Eye (tissue), 1 donor: ENCODE measurements at places on chromosomes 4 and X.

GRCh38 chrX:151871244-151871643 is 41.4 kb upstream of the MAGEA4 start:
- no peak for DNase-seq

- no peak for DNase-seq
Measured at GRCh38 chr4:687971-688853, 739 bp downstream of the SLC49A3 start.

DNA sequence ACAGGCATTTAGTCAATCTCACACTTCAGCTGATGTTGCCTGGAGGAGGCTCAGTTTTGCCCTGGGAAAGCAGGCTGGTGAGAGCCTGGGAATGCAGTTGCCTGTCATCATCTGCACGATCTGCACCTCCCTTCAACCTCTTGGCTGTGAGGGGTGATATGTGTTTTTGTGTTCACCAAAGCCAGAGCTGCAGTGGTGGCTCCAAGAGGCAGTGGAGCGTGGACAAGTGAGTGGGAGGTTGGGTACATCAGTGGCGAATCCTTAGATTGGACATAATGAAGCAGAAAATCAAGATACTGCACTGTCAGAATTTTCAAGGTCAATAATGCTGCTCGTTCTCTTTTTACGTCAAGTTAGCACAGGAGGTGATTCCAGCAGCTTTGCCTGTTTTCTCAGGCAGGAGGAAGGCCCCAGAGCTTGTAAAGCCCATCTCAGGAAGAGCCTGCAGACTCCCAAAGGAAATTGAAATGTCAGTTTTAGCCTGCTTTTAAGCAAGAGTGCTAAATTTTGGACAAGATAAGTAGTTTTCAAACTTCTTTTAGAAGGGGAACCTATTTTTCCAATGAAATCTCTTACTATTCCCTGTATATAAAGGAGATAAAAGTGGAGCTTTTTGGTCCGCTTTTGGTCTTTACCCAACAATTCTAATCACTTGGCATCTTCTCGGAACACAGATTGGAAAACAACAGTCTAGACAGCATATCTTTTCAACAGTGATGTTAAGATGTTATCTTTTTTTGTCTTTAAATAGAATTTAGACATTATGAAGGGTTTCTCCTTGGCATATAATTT is 92.8 kb downstream of the FRAS1 start:
- peak; percentile 88 for DNase-seq

GRCh38 chr4:133062851-133063250 is 86.2 kb upstream of the PCDH10 start:
- DNase-seq: no peak

DNA sequence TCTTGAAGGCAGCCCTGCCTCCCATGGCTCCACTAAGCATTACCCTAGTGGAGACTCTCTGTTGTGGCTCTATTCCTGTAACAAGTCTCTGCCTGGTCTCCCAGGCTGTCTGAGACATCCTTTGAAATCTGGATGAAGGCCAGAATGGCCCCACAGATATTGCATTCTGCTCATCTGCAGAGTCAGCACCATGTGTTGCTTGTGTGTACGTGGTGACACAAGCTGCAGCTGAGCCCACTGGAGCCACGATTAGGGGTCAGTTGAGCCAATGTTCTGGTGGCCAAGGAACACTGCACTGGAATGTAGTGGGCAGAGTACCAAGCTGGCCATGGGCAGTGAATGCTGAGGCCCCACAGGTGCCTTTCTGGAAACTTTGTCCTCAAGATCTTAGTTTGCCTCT is 29.2 kb downstream of the GRID2 start:
- no peak for DNase-seq

- DNase-seq: no peak
Measured at GRCh38 chr4:89218587-89218986, 89.0 kb downstream of the GPRIN3 start.

DNA sequence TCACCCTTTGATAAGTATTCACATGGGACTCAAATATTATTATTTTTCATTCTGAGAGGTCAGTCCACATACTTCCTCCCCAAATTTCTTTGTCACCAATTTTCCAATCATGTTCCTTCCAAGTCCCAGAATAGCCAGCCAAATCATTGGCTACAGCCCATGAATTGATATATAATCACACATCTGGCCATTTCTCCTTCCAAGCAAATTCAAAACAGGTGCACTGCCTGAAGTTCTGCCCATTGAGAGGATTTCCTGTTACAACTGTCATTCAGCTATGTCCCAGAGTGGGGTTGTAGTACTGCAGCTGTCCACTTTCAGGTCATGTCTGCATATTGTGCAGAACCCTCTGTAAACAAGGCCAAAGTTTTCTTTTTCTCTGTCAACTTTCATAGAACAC is 347.8 kb downstream of the GRID2 start:
- no peak for DNase-seq

- DNase-seq: peak; percentile 62
Measured at GRCh38 chr4:141636771-141637460, 533 bp downstream of the IL15 start.

DNA sequence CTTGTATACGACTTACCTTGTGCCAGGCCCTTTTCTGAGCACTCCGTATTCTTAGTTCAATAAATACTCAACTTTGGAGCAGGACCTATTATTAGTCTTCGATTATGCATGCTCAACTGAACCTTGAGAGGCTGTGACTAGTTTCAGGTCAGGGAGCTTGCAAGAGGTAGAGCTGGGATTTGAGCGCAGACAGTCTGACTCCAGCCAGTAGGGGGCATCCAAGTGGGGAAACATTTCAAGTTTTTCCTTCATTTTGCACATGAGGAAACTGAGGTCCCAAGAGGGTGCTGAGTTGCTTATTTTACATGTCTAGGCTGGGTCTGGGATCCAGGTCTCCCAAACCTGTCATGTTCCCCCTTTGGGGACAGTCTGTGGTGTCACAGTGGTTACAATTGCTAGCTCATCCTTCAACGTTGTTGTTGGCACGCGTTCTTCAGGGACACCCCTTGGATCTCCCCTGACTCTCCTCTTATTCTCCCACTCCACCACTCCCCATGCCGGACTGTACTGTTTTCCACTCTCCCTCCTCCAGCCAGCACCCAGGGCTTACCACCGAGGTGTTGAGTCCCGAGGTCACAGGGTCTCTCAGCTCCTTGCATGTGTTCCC is 6.7 kb upstream of the PRICKLE3 start:
- peak; percentile 47 for DNase-seq

DNA sequence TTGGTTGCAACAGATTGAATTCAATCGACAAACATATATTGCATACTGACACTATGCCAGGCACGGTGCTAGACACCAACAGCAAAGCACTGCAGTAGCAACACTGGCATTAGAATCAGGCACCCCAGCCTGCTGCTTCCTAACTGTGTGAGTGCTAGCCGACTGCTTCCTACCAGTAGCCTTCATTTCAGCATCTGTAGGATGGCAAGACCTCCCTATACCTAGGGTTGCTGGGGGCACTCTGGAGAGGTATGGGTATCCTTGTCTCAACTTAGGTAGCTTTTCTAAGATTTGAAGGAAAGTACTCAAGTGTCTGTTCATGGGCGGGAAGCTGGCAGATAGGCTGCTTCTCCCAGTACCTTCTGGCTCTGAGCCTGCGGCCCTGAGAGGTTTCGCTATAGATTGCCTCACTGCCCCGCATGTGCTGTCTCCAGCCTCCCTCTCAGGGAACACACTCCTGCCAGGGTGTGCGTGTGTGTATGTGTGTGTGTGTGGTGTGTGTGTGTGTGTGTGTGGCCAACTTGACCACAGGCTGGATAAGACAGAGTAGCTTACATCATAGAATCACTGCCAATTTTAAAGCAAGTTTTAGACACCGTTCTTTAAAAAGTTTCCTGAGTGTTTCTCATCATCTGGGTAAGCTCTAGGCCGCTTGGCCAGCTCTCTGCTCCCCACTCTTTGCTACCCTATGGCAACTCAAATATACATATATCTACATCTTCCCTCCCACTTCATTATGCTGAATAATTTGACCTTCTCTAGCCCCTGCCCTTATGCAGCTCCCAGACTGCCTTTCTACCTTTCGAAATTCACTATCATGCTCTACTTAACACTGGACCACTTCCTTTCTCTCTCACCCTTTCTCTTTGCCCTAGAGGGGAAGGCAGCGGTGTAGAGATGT is 97.0 kb upstream of the PJA1 start:
- peak; percentile 40 for DNase-seq

DNA sequence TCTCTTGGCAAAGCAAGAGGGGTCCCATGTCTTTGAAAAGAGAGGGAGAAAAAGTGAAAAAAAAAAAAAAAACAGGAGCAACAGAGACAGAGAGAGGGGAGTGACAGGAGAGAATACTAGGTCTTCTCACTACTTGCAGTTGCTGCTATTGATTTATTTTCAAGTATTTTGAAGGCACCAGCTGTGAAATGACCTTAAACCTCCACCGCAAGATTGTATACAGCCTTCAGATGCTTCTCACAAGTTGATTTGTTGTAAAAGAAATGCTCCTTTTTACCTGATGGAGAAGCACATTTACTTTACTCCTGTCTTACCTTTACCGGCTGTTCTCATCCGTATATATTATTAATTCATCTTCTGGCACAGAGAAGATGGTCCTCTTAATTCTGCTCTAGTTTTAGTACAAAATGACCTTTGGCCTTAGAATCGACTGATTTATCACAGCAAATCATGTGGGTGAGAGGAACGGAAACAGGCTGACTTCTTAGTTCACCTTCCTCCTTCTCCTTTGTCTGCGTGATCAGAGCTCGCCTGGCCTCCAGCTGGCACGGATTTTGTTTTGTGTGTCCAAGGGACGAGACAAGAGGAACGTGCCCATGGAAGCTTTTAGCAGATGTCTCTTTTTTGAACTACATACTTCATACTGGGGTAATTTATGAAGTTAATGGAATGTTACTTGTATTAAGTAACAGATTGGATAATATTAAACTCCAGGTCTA is 82.4 kb upstream of the PACRGL start:
- peak; percentile 77 for DNase-seq

GRCh38 chr4:144967161-144967560 is 130.8 kb downstream of the ANAPC10 start:
- no peak for DNase-seq

GRCh38 chr4:25406081-25406692 is 29.1 kb downstream of the ANAPC4 start:
- no peak for DNase-seq

DNA sequence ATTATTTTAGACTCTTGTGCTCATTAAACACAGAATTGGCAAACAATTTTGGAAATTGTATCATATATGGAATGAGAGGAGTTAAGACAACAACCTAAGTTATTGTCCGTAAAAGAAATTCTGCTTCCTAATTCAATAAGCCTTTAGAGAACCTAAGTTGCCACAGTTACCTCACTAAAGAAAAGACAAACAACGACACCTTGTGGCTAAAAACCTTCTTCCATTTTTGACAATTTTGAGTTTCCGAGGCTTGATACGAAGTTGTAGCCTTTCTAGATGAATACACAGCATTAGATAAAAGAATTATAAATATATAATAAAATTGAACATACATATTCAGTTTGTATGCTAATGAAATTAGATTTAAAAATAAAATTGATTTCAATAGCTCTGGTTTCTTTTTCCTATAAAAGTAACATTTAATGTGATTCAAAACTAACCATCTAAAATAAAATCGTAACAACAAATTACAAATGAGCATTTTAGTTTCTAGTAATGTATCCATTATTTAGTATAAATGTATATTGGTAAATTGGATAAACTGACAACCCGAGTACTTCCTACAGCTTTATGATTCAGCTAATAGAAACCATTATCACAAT is 275.1 kb downstream of the GPM6A start:
- DNase-seq: peak; percentile 86

DNA sequence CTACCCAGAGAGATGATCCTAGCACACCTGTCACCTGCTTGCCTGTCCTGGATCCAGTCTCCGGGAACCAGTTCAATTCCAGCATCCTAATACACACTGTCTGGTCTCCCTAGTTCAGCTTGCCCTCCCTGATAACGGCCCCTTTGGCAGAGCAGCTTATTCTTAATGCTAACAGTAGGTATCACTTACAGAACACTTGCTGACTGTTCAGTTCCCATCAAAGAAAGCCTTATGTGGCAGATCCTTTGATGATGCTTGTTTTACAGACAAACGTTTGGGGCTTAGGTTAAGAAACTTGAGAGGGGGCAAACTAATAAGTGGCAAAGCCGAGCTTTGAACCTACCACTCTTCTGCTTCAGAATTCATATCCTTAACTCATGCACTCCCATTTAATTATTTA is 890 bp downstream of the RASSF6 start:
- no peak for DNase-seq

DNA sequence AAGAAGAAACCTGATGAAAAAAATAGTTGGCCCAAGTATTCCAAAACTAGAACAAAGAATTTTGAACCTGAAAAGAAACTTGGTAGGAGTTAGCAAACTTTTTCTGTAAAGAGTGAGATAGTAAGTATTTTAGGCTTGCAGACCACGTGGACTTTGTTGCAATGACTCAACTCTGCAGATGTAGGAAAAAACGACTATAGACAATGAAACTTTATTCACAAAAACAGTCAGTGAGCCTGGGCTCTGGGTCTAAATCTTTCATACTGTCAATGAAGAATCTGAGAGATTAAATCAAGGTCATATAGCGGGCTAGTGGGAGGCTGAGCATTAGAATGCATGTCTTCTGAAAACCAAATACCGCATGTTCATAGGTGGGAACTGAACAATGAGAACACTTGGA is 23.0 kb downstream of the SH3D19 start:
- DNase-seq: no peak

- no peak for DNase-seq
Measured at GRCh38 chr4:5751666-5752375, 40.8 kb downstream of the EVC start.

DNA sequence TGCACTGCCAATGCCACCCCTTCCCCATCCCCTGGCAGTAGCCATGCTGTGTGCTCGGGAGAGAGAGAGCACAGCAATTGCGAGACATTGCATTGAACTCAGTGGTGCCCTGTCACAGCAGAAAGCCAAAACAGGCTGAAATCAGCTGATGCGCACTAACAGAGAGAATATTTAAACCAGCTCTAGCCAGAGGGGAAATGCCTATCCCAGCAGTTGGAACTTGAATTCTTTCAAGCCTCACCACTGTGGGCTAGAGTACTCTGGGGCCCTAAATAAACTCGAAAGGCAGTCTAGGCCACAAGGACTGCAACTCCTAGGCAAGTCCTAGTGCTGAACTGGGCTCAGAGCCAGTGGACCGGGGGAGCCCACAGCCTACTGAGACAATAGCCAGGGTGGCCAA is 17.7 kb upstream of the RP2 start:
- no peak for DNase-seq

GRCh38 chrX:69493193-69493592 is 10.9 kb upstream of the NALF2 start:
- DNase-seq: peak; percentile 56

- peak; percentile 24 for DNase-seq
Measured at GRCh38 chr4:54513204-54513603, 144.6 kb upstream of the KIT start.

DNA sequence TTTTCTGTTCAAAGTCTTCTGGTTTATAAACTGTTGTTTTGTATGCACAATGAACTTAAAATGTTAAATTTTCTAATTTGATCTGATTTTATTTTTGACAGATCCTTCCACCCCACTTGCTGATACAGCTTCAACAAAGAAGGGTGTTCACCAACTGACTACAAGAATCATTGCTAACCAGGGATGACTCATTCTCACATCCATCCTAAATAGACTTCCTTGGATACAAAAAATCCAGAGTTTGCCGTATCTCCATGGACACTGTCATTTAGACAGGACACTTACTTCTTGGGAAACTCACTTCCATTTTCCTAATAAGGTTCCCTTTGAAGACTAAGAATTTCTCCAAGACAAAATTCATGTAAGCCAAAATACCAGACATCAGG is 111.6 kb upstream of the NWD2 start:
- no peak for DNase-seq

GRCh38 chr4:119105605-119106004 is 30.0 kb upstream of the MYOZ2 start:
- DNase-seq: no peak
